ENCODE measurements at places on chromosomes 11 and 22. TPM values are rescaled to one million over a fixed set of nuclear protein-coding genes. Genes with fewer than 3 reads are reported as not detected.

DNA sequence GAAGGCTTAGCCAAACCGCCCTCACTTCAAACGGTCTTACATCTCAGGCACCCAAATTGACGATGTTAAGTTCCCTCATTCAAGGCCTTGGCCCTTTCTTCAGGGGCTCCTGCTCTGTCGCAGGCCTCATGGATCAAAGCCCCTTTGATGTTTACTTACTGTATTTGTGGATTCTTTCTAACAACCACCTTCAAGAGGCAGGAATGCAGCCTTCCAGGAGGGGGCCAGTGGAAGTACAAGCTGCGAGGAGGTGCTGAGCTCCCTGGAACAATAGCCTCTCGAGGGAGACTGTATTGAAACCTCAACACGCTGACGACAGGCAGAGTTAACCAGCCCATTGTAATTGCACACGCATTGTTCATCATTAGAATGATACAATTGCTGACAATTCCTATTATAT, 209.1 kb downstream of the ST3GAL4 start:
- H3K36me3 ChIP-seq: no peaks in the 10 kb centered on the region
- no peak overlapping the region for H3K4me3 ChIP-seq
- DNase-seq: no peak
- peaks cover 3% of the 10 kb centered on the region for H3K27me3 ChIP-seq

- H3K4me1 ChIP-seq: peaks cover 6% of the 10 kb centered on the region
- H3K36me3 ChIP-seq: no peaks in the 10 kb centered on the region
- no peak for DNase-seq
- H3K27me3 ChIP-seq: no peaks in the 10 kb centered on the region
Measured at GRCh38 chr11:87290304-87290922, 252.7 kb downstream of the TMEM135 start.

Gene SPON1
- 0.05 TPM for total RNA-seq

DNA sequence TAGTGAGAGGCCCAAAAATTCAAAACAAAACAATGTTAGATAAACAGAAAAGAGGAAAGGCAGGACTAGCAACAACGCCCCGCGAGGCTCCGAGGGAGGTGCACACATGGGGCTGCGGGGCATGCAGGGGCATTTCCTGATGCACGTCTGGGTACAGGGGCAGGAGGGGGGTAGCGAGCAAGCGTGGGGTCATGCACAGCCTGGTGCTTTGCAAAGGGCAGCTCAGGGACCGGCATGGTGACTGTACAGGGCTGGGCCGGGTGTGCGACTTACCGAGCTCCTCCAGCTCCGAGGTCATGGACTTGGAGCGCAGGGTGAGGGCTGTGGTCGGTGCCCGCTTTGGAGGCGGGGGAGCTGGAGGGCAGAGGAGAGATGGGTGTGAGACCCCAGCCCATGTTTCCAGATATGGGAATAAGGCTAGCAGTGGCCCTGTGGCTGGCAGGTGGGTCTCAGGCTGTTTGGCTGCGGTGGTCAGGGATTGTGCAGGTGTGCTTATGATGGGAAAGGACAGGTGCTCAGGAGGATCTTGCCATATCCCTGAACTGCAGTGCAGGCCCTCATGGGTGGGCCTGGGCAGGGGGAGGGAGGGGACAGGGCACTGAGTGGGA, 103.7 kb downstream of the CTTN start:
- no peaks in the 10 kb centered on the region for H3K27me3 ChIP-seq
- H3K27ac ChIP-seq: no peak overlapping the region
- no peak for DNase-seq
- H3K4me3 ChIP-seq: no peak overlapping the region
- H3K36me3 ChIP-seq: no peaks in the 10 kb centered on the region
- no peaks in the 10 kb centered on the region for H3K4me1 ChIP-seq

- H3K4me3 ChIP-seq: no peak overlapping the region
- H3K36me3 ChIP-seq: no peaks in the 10 kb centered on the region
- H3K4me1 ChIP-seq: no peaks in the 10 kb centered on the region
- H3K27ac ChIP-seq: no peak overlapping the region
Measured at GRCh38 chr11:80846979-80847378, 1406.1 kb upstream of the TENM4 start.

Gene RNF26
- total RNA-seq: 28.9 TPM

- H3K36me3 ChIP-seq: no peaks in the 10 kb centered on the region
- H3K27ac ChIP-seq: no peak overlapping the region
- no peak for DNase-seq
- no peaks in the 10 kb centered on the region for H3K27me3 ChIP-seq
- H3K4me3 ChIP-seq: no peak overlapping the region
- peaks cover 12% of the 10 kb centered on the region for H3K4me1 ChIP-seq
Measured at GRCh38 chr11:44622721-44623258, 57.3 kb downstream of the CD82 start.

- no peak overlapping the region for H3K27ac ChIP-seq
- no peak overlapping the region for H3K4me3 ChIP-seq
- H3K4me1 ChIP-seq: peaks cover 14% of the 10 kb centered on the region
- no peak for DNase-seq
- no peaks in the 10 kb centered on the region for H3K27me3 ChIP-seq
Measured at GRCh38 chr22:20128902-20129746, 2.5 kb upstream of the ZDHHC8 start.

DNA sequence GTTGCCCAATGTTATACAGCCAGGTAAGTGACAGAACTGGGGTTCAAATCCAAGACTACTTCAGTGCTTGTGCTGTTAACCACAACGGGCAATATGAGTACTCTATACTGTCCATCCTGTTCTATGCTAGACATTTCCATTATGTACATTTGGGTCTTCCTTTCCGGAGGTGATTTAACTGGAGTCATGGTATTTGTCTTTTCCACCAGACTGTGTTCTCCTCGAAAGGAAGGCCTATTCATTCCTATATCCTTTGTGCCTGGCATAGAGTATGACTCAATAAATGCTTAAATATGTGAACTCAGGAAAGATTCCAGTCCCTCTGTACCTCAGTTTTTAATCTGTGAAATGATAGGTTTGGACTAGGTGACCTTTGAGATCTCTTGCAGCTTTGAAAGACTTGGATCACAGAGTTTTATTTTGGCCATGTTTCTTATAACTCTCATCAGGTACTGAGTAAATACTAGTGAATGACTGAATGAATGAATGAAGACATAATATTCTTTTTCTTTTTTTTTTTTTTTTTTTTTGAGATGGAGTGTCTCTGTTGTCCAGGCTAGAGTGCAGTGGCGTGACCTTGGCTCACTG, 6.6 kb downstream of the RNF121 start:
- no peak overlapping the region for H3K4me3 ChIP-seq
- no peaks in the 10 kb centered on the region for H3K36me3 ChIP-seq
- peaks cover 33% of the 10 kb centered on the region for H3K4me1 ChIP-seq
- no peak overlapping the region for H3K27ac ChIP-seq
- no peak for DNase-seq
- H3K27me3 ChIP-seq: no peaks in the 10 kb centered on the region
